OCI-M1 (cell line): ENCODE measurements at places on chromosomes 1 and 21.

DNA sequence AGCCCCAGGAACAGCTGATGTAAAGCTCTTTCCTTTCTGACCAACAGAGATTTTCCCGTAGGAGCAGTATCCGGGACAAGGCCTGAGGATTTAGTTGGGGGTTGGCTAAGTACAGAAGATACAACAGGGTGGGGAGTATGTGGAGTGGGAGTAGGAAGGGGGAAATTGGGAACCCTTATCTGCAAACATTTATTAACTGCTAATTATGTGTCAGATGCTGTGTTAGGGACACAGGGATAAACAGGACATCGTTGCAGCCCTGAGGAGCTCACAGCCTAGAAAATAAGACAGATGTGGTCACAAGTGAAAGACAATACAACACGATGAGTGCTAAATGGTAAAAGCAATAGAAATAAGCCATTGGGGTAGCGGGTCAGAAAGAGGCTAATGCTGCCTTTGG is 12.0 kb downstream of the CD84 start:
- no peak for DNase-seq

DNA sequence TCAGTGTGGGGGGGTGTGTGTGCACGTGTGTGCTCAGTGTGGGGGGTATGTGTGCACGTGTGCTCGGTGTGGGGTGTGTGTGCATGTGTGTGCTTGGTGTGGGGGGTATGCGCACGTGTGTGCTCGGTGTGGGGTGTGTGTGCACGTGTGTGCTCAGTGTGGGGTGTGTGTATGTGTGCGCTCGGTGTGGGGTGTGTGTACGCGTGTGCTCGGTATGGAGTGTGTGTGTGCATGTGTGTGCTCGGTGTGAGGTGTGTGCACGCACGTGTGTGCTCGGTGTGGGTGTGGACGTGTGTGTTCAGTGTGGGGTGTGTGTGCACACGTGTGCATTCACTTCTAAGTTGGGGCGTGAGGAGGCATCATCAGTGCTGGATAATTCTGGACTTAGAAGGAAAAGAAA is 77.9 kb downstream of the PRDM16 start:
- DNase-seq: no peak

DNA sequence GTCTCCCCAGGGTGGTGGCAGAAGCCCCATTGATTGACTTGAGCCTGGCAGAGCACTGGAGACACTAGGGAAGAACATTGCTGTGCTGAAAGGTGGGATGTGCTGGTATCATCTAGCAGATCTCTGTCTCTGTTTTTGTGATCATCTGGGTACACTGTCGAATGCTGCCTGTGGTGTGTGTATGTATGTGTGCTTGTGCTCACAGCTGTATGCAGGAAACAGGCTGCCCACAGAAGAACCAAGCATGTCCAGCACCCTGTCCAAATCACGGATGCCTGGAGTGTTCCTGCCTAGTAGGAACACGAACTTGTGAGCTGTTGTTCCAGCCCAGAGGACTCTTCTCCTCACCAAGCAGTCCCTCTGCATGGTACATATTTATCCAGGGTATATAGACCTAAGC is 1.5 kb downstream of the BRINP2 start:
- DNase-seq: no peak

DNA sequence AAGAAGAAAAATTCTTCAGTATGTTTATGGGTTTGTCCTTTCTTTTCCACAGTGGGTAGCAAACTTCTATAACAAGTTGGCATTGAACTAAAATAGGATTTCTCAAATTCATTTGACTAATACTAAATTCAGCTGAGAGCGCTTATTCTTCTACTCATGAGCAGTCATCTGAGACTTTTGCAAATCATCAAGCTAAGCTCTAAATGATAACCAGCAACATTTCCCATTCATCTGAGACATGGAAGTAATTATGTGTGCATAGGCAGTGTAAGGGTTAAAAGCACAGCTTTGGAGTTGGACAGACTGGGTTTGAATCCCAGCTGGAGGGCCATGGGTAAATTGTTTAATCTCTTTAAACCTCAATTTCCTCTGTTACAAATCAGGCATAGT is 18.3 kb upstream of the CNR2 start:
- no peak for DNase-seq

DNA sequence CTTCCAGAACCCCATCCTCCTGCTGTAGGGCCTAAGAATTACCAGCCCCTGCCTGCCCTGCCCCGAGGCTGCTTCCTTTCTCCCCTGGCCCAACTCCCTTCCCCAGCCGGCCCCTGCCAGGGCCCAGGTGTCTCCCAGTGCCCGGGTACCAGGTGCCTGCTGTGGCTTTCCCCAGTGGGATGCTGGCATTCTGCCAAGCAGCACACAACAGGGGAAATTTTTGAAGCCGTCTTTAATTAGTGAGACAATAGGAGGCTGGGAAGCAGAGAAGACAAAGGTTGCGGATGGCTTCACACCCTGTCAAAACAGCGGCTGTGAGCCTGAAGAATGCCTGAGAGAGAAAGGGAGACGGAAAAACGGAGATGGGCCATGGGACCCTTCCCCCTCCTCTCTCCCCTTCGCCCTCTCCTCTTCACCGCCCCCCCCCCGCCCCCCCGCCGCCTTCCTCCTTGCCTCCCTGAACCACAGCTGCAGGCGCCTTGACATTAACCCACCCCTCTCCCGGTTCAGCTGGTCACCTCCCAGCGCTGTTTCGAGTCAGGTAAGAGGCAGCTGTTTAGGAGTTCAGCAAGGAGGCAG is 33.6 kb downstream of the LRRN2 start:
- DNase-seq: no peak
